ENCODE measurements at places on chromosomes 6 and 20.

DNA sequence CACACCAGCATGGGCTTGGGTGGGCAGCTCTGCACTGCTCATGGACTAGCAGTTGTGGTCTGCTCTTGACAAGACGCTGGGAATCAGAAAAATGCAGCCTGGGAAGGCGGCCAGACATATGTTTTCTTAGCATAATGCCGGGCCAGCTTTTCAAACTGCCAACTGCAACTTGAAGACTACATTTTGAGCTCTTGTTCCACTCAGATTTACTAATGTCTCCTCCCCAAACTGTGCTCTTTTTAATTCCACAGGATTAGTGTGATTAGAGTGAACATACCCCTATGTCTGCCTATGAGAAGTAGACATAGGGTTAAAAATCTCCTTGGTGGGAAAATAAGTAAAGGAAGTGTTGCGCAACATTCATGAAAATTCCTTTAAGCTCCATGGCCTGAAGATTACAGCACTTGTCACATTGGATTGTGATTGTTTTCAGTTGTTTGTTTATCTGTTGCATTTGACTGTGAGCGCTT lies 5.3 kb upstream of the FNDC1 start:
- no peak for DNase-seq

DNA sequence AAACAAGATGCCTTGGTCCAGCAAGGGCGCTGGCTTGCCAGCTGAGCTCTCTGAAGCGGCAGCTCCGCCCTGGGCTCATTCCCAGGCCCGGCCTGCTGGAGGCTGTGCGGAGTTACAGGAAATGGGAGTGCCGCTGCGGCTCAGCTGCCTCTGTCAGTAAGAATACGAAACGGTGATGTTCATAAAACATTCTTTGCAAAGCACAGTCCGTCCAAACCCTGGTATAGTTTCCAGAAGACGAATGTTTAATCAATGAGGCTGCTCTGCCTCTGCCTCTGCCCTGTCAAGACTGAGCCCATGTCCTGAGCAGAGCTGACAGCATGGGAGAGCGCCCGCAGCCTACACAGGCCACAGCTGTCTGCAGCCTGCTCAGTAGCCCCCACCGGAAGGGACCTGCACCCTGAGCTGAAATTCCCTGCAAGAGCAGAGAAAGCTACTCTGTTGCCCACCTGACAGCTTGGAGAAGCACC lies 153.3 kb upstream of the SNX9 start:
- DNase-seq: peak; percentile 76

DNA sequence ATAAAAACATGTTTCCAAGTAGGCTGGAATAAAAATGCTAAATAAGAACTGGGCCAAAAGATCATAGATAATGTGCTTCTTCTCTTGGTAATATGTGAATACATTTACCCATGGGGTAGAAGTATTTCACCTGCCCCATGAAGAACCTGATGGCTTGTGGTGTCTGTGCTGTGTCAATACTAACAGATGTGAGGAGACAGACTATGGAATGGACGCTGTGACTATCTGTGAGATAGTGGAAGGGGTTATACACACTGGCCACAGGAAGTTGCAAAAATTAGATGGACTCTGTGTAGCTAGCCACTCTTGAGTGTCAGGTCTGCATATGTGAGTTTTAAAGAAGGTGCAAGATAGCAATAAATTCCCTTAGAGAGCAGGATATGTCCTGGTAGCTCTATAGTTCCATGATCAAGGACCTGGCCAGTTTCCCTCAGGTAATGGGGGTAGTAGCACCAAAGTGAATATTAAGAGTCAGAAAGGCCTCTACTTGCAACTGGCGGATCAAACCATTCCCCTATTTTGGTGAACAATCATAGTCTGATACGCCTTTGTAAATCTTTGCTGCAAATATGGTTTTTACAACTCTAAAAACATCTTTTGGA lies 48.6 kb downstream of the NEDD9 start:
- no peak for DNase-seq

DNA sequence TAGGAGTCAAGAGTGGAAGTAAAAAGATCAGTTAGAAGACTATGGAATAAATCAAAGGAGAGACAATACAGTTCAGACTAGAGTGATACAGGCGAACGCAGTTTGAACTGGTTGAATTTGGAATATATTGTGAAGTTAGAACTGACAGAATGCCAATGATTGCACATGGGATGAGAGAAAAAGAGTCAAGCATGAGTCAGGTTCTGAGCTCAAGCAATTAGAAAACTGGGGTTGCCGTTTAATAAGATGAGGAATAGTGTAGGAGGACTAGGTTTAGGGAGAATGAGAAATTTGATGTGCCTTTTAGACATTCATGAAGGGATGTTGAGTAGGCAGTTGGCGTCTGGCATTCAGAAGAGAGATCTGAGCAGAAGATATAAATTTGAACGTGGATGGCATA lies 8.0 kb downstream of the RNF217 start:
- no peak for DNase-seq

- DNase-seq: no peak
These were observed 26.4 kb downstream of the CRISP1 start for GRCh38 chr6:49839957-49840356.

DNA sequence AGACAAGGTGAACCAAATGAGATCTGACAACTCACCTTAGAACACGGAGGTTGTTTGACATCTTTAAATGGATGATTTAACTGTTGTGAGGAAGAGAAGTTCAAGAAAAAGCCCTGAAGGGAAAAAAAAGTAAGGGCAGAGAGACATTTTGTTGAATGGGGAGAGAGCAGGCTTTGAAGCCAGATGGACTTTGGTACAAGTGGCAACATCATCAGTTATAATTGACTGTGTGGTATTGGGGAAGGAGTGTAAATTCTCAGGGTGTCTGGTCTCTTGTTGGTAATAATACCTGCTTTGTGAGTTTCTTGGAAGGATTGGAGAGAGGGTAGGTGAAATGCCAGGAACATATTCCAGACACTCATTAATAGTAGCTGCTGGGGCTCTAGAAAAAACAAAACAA lies 21.6 kb downstream of the OGFRL1 start:
- DNase-seq: no peak

DNA sequence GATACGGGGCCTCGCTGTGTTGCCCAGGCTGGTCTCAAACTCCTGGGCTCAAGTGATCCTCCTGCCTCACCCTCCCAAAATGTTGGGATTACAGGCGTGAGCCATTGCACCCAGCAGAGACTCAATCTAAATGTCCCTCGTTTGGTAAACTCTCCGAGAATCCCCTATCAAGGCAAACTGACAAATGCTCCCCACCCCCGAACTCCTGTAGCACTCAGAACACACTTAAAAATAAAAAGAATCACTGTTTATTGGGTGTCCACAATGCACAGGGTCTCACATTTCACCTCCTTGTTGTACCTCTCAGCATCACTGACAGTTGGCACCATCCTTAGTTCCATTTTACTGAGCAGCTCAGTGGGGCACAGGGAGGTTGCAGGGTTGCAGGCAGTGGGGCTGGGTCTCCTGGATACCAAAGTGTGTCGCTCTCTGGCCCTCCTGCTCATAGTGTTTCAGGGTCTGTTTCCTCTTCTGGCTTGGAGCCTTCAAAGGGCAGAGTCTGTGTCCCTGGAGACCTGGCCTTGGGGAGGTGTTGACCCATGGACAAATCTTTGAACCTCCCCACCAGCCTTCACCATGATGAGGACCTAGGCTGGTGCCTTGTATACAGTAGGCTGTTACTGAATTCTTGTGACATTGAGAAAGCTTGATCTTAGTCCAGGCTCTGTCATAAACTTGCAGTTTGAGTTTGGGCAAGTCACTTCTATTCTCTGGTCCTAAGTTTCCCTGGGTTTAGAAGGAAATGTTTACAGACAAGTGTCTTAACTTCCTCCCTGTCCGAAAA lies 8.5 kb upstream of the SRC start:
- DNase-seq: no peak

- DNase-seq: no peak
These were observed 105.2 kb downstream of the SMLR1 start for GRCh38 chr6:130932438-130932837.

- no peak for DNase-seq
These were observed 65.7 kb downstream of the EPM2A start for GRCh38 chr6:145669627-145670034.

DNA sequence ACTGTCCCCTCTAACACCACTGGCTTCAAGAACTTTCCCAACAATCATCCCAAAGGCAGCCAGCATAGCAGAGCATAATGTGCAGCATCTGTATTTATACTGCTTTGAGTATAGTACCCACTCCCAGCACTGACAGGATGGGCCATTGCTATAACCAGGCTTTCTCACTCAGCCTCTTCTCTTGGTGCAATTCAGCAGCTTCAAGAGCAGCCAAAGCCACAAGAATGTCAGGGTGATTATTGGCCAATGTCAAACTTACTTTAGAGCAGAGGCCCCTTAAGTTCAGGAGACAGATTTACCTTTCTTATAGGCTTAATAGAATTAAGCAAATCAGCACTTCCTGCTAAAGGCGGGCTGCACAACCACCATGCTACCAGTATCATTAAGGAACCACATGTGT lies 232.4 kb upstream of the RSPO3 start:
- no peak for DNase-seq

- no peak for DNase-seq
These were observed 45.2 kb downstream of the PLCG1 start for GRCh38 chr20:41182296-41183212.

GRCh38 chr20:63519668-63520503 lies 679 bp upstream of the PPDPF start:
- DNase-seq: peak; percentile 88

- no peak for DNase-seq
These were observed 14.8 kb downstream of the GJA1 start for GRCh38 chr6:121450242-121450641.

DNA sequence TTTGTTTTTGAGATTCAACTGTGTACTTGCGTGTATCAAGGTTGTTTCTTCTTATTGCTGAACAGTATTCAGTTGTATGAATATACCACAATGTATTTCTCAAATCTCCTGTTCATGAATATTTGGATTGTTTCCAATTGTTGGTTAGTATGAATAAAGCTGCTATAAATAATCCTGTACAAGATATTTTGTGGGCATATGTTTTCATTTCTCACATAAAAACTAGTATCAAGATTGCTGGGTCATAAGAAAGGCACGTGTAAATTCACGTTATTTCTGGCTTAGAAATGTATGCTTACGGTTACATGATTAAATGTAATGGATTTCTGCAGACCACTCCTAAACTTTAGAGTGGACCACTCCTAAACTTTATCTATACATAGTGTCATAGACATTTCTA lies 96.6 kb downstream of the BTBD3 start:
- DNase-seq: no peak

DNA sequence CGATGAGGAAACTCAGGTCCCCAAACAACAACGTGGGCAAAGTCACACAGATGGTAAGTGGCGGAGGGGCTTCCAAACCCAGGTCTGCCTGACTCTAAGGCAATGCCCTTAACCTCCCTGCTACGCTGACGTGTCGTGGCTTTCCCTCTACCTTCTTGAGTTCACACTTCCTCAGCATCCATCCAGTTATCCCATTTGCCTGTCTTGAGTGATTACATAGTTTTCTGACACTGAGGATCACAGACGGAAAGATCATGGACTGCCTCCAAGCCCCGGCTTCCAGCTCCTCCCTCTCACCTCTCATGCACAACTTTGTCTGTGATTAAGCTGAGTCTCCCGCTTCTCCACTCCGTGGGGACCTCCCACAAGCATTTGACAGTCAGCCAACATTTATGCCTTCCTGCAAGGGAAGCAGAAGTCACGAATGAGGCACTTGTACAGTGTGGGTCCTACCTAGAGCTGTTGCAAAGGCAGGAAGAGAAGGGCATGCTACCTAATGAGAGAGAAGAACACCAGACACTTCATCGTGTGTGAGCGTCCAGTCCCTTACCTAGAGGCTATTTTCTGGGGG lies 33.8 kb downstream of the TBC1D7 start:
- DNase-seq: no peak

- no peak for DNase-seq
These were observed 646.7 kb upstream of the DEFB115 start for GRCh38 chr20:30610751-30611150.

DNA sequence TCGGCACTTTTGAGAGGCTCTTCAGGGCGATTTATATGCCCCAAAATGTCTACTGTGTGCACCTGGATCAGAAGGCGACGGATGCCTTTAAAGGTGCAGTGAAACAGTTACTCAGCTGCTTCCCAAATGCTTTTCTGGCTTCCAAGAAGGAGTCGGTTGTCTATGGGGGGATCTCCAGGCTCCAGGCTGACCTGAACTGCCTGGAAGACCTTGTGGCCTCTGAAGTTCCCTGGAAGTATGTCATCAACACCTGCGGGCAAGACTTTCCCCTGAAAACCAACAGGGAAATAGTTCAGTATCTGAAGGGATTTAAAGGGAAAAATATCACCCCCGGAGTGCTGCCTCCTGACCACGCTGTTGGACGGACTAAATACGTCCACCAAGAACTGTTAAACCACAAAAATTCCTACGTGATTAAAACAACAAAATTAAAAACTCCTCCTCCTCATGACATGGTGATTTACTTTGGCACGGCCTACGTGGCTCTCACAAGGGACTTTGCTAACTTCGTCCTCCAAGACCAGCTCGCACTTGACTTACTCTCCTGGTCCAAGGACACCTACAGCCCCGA lies 8.2 kb downstream of the GCNT2 start:
- no peak for DNase-seq

DNA sequence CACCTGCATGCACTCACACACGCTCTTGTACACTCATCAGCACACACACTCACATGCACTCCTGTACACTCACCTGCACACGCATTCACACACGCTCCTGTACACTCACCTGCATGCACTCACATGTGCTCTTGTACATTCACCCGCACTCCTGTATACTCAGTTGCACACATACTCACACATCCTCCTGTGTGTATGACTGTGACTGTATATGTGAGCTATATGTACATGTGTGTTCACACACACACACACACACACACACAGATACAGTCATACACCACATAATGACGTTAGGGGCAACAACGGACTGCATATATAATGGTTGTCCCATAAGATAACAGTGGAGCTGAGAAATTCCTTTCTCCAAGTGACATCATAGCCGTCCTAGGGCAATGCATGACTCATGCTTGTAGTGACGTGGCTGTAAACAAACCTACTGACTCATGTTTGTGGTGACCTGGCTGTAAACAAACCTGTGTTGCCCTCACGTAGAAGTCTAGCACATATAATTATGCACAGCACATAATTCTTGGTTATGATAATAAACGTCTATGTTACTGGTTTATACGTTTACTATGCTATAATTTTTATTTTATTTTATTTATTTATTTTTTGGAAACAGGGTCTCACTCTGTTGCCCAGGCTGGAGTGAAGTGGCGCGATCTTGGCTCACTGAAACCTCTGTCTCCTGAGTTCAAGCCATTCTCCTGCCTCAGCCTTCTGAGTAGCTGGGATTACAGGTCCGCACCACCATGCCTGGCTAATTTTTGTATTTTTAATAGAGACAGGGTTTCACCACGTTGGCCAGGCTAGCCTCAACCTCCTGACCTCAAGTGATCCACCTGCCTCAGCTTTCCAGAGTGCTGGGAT lies 22.8 kb upstream of the TAF4 start:
- DNase-seq: no peak

DNA sequence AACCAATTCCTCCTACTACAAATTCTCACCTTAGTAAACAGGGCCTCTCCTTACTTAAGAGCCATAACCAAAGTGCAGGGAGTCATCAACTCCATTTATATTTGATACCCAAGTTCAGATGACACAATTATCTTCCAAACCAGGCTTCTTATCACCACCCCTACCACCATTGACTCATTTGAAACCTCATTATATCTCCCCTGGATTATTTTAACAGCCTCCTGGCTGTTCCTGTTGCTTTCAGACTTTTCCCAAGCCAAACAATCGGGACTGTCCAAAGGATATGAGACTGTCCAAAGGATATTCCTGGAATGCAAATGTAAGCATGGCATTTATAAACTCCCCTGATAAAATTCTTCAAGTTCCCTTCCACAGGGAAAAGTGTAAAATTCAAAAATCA lies 394.3 kb downstream of the MAFB start:
- no peak for DNase-seq

GRCh38 chr6:111583986-111584385 lies 21.7 kb downstream of the TRAF3IP2 start:
- no peak for DNase-seq
